Placental pericyte (primary cell): ENCODE measurements at places on chromosomes 1 and 21. TPM values are rescaled to one million over a fixed set of nuclear protein-coding genes. Genes with fewer than 3 reads are reported as not detected.

Gene ZNF648
- under 0.01 TPM in 1 of 2 replicates, not detected in the other for total RNA-seq

Gene SEMA6C
- 0.57 and 1.8 TPM in 2 replicates for total RNA-seq

Gene BCAN
- not detected in 2 replicates for total RNA-seq

Gene SPRR2B
- total RNA-seq, result not detected in 2 replicates
